ENCODE measurements at places on chromosomes 1 and 21.

DNA sequence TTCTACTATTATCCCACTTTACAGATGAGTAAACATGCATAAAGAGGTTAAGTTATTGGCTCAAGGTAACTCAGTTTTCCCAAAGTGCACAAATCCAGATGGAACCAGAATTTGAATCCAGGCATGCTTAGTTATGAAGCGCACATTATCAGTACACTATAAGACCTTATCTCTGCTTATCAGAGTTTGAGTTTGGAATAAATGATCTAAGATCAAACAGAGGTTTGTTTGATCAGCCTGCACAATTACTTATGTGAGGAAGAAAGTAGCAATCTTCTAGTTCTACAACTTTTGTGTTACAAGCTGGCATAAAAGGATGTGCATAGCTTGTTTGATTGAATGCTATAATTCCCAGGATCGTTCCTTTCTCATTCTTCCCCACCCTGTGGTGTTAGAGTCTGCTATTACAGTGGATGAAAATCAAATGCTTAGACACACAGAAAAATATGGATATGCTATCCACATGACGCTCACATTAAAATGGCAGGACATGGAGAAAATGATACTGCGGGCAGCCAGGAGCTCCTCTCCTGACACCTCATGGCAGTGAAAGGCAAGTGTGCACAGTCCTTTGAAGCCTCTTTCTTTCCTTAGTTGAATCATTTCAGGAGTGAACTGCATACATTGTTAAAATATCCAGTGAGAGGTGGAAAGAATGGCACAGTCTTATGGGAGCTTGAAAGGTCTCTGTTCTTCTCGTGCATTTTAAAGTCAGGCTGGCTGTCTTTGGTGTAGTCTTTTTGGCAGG is 23.9 kb upstream of the PBX1 start:
- DNase-seq: no peak

GRCh38 chr1:205714190-205714905 is 34.0 kb upstream of the SLC45A3 start:
- no peak for DNase-seq

DNA sequence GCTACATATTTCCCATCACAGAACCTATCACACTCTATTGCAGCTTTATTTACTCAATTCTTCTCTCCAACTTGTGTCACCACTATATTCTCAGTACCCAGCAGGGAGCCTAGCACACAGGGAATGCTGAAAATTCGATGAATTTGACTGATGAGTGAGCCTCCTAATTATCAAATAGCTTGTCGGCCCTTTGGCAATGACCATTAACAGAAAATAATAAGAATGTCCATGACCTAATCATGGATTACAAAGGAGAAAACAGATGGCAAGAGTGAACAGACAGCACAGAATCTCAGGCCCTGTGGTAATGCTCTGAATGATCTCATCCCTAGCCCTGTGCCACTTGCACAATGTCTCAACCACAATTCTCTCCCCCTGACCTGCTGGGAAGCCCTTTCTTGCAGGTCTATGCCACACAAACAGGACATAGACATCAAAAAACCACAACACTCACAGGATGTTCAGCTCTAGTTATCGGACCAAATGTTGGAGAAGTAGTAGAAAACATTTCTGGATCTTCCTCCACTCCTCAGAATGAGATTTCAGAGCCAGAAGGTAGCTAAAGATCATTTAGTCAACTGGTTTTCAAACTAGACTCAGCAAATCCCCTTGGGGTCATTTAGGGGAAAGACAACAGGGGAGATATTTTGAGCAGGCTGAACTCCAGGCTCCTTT is 68.4 kb downstream of the LUZP1 start:
- DNase-seq: no peak

DNA sequence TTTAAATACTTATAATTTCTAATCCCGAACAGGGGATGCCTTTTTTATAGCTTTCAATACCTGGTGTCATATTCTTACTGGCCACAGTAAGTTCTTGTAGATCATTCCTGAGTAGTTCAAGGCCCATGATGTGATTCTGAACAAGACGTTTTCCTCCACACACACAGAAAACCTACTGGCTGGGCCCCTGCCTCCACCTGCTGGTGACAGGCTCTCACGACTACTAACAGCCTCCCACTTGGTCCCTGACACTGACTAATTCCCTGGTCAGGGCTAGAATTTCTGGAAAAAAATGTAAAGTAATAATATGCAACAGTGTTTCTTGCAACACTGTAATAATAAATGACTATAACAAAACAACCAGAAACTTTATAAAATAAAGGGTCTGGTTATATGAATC is 50.4 kb upstream of the RIPK4 start:
- no peak for DNase-seq

GRCh38 chr1:219179293-219179692 is 5.6 kb downstream of the LYPLAL1 start:
- no peak for DNase-seq

GRCh38 chr1:109783436-109783835 is 19.7 kb upstream of the EPS8L3 start:
- DNase-seq: no peak
